ENCODE measurements at places on chromosomes 5 and 9. TPM values are rescaled to one million over a fixed set of nuclear protein-coding genes. Genes with fewer than 3 reads are reported as not detected.
A peak's percentile ranks its signal among the peaks of the same experiment; 100 is the strongest.

DNA sequence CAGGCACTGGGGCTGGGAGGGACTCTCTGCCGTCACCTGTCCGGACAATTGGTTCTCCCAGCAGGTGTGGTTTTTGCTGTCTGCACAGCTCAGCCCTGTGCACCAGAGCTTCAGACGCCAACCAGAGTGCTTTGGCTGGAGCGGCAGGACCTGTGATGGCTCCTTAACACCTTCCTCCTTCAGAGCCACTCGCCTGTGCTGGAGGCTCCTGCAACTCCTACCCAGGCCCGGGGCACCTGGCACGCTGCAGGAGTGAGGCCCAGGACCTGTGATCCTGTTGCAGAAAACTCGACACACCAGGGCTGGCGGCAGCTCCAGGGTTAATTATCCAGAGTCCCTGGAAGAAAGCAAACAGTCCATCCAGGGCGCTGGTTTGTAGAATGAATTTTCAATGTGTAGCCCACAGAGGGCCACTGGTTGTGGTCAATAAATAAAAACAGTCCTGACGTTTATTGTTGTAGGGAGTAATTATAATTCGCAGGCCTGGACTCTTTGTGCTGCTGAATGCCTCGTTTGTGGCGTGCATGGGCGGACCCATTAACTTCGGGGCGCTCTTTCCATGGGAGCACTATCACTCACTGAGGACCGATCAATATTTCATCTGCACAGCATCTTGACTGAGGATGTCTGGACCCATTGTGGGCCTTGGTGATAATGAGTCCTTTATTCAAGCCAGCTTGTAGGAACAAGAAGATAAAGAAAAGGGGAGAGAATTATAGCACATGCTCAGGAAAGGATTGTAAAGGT lies 339.7 kb upstream of the IRX4 start:
- no peak for DNase-seq

- DNase-seq: no peak
Observed at GRCh38 chr5:146732962-146733361, 145.6 kb downstream of the PPP2R2B start.

DNA sequence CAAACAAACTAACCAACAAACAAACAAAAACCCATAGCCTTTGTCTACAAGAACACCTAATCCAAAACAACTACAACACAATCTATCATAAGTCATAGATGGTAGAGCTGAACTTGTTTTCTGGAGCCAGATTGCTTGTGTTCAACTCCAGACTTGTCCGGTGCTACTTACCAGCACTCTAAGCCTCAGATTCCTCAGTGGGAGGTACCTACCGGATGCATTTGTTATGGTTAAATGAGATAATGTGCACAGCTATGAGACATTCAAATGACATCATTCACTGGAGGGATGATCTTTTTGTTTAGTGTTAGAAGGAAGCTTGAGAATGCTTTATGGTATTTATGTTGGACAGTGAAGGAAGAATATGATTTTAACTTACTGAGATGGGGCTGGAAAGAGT lies 592.9 kb upstream of the C9orf72 start:
- DNase-seq: peak; percentile 25

The IFNB1 gene
- not detected for total RNA-seq

The IL3 gene
- not detected for total RNA-seq

DNA sequence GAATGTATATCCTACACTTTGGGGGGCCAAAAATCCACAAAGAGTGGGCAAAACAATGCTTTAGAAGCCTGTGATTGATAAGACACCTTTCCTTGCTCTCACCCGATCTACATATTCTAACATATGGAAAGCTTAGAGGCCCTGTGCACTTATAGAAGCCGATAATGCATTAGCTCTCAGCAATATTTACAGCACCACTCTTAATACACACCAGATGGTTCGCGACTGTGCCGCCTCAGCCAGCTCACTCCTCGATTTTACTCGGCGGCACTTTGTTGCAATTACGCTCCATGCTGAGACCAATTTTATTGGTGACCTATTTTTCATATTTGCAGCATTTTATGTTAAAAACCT lies 18.8 kb downstream of the NR2F1 start:
- no peak for DNase-seq

The TRIM23 gene
- total RNA-seq: 17.0 TPM

DNA sequence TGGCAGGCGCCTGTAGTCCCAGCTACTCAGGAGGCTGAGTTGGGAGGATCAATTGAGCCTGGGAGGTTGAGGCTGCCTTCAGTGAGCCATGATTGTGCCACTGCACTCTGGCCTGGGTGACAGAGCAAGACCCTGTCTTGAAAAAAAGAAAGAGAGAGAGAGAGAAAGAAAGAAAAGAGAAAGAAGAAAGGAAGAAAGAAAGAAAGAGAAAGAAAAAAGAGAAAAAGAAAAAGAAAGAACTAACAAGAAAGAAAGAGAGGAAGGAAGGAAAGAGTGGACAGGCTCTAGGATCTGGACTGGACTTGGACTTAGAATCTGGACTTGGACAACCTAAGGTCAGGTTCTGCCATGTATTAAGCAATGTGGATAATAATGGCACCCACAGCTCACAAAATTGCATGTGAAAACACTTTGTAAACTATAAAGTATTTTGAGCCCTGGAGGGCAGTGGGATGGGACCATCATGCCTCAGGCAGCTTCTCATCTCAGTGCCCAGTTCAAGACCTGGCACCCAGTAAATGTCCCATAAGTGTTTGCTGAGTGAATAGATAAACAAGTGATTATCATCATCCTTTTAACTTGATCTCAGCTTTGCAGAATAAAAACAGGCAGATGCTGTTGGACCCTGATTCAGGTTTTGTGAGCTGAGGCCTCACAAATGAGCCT lies 12.8 kb upstream of the PHF19 start:
- DNase-seq: no peak

DNA sequence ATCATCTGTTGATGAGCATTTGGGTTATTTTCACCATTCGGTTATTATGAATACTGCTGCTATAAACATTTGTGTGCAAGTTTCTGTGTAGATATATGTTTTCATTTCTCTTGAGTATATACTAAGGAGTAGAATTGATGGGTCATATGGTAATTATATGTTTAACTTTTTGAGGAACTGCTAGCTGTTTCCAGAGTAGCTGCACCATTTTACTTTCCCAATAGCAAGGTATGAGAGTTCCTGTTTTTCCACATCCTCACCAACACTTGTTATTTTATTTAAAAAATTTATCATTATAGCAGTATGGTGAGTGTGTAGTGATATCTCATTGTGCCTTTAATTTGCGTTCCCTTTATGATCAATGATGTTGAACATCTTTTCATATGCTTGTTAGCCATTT lies 29.2 kb downstream of the CD14 start:
- DNase-seq: no peak

DNA sequence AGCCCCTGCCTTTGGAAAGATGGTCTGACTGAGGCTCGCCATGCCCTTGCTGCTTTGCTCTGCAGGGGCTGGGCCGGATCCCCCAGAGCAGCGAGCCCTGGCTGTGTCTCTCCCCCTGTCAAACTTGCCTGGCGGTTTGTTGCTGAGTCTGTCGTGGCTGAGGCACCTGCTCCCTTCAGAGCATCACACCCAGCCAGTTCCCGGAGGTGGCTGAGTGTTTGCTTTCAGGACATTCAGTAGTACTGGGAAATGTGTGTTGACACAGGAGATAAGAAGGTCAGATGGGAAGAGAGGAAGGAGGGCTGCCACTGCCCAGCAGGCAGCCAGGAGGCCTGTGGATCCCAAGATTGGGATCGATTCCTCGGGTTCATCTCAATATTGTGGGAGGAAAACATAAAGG lies 62.9 kb downstream of the GADD45G start:
- DNase-seq: no peak

The MAMDC2 gene
- total RNA-seq: 33.5 TPM

GRCh38 chr5:107887166-107887943 lies 216.6 kb upstream of the EFNA5 start:
- DNase-seq: no peak

The CAST gene
- 397 TPM for total RNA-seq

The SLC23A1 gene
- total RNA-seq: not detected

- DNase-seq: no peak
Observed at GRCh38 chr9:2662496-2662895, 40.9 kb downstream of the VLDLR start.

DNA sequence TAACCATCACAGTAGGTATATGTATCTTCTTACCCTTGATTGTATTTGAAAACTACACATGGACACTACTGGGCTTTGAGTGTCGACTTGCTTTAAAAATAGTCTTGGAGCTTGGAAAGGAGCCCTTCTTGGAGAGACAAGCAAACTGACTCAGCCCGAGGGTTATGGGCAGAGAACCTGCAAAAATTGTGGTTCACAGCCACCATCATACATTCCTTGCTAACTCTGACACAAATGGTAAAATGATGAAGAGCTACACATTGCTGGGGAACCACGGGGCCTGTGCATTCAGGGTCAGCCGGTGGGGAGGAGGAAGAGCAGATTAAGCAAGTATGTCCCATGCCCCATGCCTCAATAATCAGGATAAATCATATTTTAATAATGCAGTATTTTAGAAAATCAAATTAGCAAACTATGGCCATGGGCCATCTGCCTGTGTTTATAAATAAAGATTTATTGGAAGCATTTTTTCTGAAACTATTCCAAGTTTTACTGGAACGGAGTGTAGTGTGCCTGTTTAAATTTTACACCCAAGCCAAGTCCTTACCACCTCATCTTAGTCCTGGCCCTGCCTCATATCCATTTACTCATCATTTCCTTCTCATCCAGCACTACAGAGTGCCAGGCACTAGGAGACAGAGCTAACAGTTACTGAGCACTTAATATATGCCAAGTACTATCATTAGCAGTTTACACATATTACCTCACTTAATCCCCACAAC lies 195.7 kb downstream of the PALM2AKAP2 start:
- no peak for DNase-seq

- no peak for DNase-seq
Observed at GRCh38 chr5:140664030-140664358, 710 bp upstream of the WDR55 start.

GRCh38 chr9:15606643-15607472 lies 54.0 kb downstream of the CCDC171 start:
- peak; percentile 36 for DNase-seq

The SLC1A3 gene
- total RNA-seq: 24.2 TPM

DNA sequence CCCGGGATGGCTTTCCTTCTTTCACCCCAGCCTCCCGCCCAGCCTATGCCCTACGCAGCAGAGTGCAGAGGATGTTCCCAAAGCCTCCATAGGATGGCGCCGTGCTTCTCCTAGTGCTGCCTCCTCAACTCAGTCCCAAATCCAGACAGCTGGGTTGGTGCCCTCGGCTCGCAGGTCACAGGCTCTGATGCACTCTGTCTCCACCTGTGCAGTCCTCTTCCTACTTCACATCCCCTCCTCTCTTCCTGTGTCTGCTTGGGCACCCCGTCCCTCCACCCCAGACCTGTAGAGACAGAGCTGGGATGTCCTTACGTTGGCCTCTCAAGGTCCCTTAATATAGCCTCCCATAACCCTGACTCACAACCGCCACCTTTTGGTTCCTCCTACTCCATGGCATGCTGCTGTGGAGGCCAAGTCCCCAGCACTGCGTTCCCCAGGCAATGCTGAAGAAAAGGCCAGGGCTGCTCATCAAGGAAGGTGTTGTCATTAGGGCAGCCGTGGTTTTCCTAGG lies 314.4 kb downstream of the GADD45G start:
- DNase-seq: no peak

DNA sequence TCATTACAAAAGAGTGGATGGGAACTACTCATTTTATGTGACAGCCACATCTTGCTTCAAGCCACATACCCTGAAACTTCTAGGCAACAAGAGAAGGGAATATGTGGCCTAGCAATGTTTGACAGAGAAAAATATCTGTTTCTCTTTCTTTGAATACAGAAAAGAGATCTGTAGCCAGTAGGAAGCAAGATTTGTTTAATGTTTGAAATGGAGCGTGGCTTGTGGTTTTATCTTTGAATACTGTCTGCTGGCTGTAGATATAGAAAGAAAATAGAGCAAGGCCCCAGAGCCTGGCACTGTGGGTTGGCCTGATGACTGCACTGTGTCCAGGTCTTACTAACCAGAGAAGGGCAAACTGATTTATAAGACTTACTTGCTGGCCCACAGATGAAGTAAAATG lies 133.8 kb downstream of the ARHGEF28 start:
- no peak for DNase-seq

DNA sequence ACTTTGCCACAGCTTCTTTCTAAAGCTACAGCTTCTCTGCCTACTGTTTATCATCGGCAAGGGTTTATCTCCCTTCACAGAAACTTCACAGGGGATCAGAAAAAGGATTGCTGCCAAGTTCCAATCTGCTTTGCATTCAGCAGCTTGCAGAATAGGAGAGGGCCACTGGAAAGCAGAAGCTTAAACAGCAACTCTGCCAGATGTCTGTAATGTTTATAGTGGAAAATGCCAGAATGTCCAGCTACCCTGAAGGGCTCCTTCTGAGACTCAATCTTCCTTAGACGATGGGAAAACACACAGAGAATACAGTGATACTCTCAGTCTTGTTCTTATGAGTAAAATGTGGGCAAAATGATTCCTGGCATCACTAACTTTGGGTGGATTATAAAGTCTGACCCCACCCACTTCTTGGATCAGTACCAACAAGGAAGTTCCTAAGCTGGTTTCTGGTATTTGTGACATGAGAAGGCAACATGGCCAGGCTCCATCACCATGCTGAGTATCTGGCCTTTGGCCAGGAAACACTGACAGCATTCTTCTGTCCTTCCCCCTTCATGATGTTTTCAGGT lies 19.0 kb downstream of the STOM start:
- DNase-seq: peak; percentile 84

DNA sequence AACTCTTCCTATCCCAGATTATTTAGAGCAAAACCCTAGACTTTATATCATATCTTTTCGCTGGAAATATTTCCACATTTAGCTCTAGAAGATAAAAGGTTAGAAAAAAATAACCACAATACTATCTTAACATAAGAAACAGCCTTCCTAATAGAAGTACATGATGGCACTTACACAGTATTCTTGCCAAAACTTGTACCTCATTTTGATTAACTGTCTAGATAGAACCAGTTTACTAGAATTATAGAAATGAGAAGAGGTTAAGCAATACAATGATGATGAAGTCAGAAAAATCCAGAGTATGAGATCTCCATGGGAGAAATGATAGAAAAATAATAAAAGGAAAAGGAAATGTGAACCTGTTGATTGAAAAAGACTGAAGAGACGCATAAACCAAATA lies 63.1 kb downstream of the SLC12A2 start:
- no peak for DNase-seq

The GRXCR2 gene
- total RNA-seq: not detected

DNA sequence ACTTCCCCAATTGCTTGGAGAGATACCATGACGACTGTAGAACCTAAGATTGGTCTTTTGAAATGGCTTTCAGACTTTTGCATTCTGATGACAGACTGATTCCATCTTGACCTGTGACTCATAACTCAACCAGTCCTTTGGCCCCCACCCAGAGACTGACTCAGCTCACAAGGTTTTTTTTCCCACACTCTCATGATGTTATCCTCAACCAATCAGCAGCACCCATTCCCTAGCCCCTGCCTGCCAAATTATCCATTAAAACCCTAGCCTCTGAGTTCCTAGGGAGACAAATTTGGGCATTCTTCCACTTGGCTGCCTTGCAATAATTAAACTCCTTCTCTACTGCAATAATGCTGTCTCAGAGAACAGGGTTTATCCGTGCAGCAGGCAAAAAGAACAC lies 1263.3 kb upstream of the CDH9 start:
- peak; percentile 92 for DNase-seq

- no peak for DNase-seq
Observed at GRCh38 chr9:101098392-101098791, 69.9 kb downstream of the PLPPR1 start.
